Renal cortex interstitium (tissue), 15 donors: ENCODE measurements at places on chromosomes 3 and 15. TPM values are rescaled to one million over a fixed set of nuclear protein-coding genes. Genes with fewer than 3 reads are reported as not detected.

DNA sequence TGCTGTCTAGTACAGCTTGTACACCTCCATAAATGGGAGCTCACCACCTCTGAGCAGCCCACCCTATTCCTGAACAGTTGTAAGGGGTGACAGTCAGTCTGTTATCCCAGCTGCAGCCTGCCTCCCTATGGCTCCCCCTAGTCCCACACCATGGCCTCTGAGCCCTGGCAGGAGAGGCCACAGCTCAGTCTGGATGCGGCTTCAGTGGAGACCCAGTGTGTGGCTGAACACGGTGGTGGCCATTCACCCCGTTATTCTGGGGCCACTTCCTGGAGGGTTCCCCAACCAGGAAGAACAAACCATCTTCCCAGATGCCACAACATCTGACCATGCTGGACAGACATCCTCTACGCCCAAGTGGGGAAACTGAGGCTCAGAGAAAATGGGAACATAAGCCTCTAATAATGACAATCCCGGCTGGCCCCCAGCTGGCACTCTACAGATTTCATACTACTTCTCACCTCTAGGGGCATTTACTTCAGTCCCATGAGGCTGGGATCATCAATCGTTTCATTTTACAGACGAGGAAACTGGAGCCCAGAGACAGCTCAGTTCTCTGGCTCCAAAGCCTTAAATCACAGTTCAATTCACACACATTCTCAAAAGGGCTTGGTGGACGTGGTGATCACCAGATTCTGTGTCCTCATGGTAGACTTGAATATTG lies 9.2 kb upstream of the GRIP2 start:
- no peak for DNase-seq

Gene NRG4
- polyA plus RNA-seq: 9.4 TPM

GRCh38 chr3:116165641-116166040 lies 279.6 kb downstream of the LSAMP start:
- DNase-seq: no peak

DNA sequence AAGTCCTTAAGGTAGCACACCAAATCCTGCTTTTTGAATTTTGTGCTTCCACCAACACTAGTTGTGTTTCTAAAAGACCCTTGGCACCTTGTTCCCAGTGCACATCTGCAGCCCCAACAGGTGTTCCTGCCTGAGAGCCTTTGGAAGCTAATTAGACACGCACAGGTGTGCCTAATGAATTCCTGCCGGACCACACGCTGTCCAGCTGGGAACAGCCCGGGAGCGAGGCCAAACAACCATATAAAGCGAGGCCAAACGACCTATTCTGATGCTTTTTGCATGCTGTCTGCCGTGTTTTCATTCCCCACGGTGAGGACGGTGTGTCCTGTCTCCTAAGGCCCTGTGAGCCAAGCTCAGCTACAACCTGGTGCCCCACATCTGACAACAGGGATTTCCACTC lies 99.5 kb downstream of the ATG7 start:
- DNase-seq: no peak

DNA sequence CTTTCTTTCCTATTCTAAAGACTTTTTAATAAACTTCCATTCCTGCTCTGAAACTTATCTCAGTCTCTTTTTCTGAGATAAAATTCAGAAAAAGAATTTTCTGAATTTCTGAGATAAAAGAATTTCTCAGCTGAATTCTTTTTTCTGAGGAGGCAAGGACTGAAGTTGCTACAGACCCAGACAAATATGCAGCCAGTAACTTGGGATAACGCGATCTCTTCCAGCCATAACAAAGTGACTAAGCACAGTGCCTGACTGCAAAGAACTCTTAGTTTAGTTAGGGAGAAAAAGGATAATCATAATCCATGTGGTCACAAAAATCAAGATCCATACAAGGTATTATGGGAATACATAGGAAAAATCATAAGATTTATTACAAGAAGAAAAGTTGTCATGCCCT lies 222.0 kb upstream of the GAP43 start:
- no peak for DNase-seq

GRCh38 chr3:179991883-179992282 lies 44.9 kb downstream of the PEX5L start:
- DNase-seq: no peak

Gene SLC12A8
- polyA plus RNA-seq: 8.3 TPM

Gene ZNF662
- polyA plus RNA-seq: 46.3 TPM

DNA sequence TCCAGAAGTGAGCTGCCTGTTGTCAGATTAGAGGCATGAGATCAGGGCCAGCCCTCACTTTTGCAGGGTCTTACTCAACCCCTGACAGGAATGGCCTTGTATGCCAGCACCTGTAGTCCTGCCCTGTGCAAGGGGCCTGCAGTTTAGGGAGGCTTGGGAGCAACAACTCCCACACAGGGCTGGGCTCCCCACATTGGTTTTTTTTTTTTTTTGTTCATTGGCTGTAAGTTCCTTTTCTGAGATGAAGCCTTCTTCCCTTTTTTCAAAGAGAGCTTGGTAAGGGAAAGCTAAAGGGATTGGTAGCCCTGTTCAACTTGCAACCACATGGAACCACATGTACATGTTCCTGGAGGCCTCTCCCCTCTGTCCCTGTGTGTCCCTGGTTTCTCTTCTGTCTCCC lies 46.4 kb downstream of the TNFAIP8L3 start:
- no peak for DNase-seq

DNA sequence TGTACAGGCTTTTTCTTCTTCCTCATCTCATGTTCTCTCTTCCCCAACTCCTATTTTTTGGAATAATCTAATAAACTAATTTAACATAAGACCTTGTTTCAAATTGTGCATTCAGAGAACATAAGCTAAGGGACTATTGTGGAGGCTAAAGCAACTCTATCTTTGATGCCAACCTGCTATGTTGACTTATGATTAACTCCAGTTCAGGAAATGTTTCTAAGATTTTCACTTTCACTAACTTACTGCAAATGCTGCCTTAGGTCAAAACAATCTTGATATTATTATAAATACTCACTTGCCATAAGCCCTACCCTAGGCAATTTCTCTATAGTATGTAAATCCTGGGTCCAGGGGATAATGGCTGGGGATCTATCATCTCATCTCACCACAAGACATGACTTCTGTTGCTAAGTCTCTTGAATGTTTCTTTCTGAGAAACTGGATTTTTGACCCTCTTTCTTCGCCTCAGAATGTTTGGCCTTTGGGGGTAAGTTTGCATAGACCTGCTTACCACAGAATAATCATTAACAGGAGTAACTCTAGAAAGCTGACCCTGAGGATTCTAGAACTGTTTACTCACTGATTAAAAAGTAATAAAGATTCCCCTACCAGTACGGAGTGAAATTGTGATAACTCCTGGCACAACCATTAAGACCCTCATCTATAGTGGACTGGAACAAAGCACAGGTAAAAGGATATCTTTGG lies 768.1 kb downstream of the GBE1 start:
- no peak for DNase-seq

DNA sequence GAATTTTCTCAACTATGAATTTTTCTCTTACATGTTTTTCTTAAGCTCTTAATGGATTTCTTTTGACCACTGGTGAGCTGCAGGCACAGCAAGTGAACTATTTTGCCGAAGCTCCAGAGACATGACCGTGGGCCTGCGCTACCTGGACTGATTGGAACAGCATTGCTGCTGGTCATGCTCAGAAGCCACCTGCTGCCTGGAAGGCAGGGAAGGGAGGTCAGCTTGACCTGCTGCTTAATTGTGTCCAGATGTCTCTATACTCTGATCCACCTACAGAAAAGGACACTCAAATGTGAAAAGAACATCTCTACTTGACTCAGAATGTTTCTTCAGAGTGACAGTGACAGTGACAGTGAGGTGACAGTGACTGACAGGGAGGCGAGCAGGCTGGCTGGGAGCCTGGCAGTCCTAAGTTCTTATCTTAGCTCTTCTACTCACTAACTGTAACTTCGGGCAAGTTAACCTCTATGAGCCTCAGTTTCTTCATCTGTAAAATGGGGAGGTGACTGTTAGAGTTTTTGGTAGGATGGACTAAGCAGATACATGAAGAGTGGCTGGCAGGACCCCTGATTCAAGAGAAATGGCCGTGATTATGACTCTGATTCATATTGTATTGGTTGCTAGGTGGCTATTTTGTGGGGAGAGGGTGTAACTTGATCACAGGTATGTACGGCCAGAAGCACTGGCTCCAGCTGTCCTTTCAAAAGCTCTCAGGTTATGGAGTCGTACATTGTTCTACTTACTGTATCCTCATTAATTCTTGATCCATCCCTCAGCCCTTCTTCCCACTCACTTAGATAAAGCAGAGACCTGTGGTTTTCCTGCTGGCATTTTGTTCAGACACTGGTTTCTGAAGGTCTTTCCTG lies 54.8 kb upstream of the DLG1 start:
- no peak for DNase-seq

- DNase-seq: no peak
Measured at GRCh38 chr3:51691021-51691420, 15.8 kb upstream of the GRM2 start.

- no peak for DNase-seq
Measured at GRCh38 chr3:106130384-106131198, 261.8 kb upstream of the CBLB start.

Gene FEZF2
- not detected for polyA plus RNA-seq

- DNase-seq: no peak
Measured at GRCh38 chr15:64824929-64825430, 467 bp downstream of the PIF1 start.

GRCh38 chr3:47444103-47444502 lies 31.6 kb downstream of the SCAP start:
- DNase-seq: no peak

- no peak for DNase-seq
Measured at GRCh38 chr3:133117342-133117741, 79.2 kb downstream of the TMEM108 start.
